Fibroblast of upper back skin (primary cell): ENCODE measurements at places on chromosomes 7 and 10.

- no peak for DNase-seq
Measured at GRCh38 chr7:45053401-45053800, 35.4 kb downstream of the NACAD start.

- peak; percentile 31 for DNase-seq
Measured at GRCh38 chr10:8054494-8055407, at the start of gene GATA3. TSS of gene GATA3 (plus strand) at chr10:8054688. CDS start at chr10:8055656, 968 bp downstream.

DNA sequence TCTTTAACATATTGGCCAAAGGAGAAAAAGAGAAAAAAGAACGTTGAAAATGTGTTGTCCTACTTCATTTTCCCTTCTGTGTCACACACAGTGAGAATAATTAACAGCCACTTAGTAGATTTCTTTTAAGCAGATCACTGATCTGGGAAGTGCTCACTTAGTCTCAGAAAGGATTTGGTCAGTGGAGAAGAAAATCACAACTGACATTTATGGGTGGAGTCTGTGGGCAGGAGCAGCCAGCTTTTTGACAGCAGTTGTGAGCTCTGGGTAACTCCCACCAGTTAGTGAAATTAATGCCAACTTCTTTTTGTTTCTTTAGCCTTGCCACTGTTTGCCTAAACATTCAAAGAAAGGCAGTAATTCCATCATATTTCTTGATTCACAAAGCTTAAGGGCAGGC lies 49.7 kb downstream of the CDK14 start:
- DNase-seq, result no peak

DNA sequence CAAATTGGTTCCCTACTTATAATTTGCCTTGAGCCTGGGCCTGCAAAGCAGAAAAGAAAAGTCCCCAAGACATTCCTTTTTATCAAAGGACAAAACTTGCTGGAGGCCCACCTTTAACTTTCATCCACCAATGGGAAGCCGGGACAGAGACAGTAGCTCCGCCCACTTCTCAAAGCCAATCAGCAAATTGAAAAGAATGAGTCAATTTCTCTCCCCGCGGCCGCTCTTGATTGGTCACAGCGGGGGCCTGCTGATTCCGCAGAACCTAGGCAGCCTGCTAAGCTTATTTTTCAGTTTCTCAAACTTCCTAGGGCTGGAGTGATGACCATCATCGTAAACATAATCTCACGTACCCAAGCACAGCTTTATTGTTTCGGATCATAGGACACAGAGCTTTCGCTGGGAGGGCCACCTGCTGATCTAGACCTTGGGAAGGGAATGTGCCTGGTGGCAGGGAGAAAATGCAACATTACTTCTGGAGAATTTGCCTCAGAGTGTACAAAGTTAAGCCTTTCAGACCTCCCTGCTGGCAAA lies at the start of gene SLC13A4:
Gene SLC13A4 (minus strand): TSS at position 51 of the 534 bp plus-strand sequence. CDS start 690 bp downstream, outside the sequence.
- no peak for DNase-seq

GRCh38 chr10:45444976-45445898 lies 71.2 kb downstream of the ALOX5 start:
- DNase-seq, result no peak

GRCh38 chr10:1196656-1197055 lies 140.5 kb downstream of the WDR37 start:
- no peak for DNase-seq
